ENCODE measurements at places on chromosomes 5 and 9.

GRCh38 chr9:135883410-135884089 is 23.8 kb downstream of the CAMSAP1 start:
- DNase-seq: no peak

DNA sequence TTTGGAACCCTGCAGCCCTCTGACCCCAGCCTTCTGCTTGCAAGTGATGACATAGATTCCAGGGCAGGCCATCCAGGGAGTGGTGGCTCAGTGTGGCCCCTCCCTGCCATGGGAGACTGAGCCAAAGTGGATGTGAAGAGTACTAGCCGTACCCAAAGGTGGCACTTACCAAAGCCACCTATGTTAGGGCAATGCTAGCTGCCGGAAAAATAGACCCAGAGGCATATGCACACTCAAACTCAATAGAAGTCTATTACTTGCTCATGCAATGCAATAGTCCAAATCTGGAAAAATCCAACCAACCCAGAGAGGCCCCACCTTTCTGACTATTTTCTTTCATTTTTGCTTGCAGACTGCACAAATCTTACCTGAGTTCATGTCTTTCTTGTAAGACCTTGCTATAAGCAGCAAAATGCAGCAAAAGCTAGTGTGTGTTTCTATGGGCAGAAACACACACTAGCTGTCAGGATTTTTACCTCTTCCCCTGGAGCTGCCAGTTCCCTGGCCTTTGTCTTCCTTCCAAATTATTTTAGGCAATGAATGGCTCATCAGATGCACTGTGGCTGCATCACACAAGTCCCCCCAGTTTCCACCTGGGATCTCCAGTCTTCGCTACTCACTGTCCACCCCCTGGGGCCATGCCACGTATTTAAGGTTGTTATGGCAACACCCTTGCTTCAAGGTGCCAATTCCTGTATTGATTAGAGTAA is 74.0 kb downstream of the HRH2 start:
- no peak for DNase-seq

GRCh38 chr9:75083188-75083970 is 4.6 kb downstream of the NMRK1 start:
- DNase-seq: no peak

- no peak for DNase-seq
Observed at GRCh38 chr9:114163517-114163951, 8.2 kb downstream of the COL27A1 start.

DNA sequence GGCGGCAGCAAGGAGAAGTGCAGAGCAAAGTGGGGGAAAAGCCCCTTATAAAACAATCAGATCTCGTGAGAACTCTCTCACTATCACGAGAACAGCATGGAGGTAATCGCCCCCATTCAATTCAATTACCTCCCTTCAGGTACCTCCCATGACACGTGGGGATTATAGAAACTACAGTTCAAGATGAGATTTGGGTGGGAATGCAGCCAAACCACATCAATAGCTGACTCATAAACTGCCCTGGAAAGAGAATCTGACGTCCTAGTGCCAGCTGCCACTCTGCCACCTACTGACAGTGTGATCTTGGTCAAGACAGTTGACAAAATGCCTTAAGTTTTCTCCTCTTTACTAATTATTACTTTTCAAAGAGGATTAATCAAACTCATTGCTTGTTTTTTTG is 128.3 kb downstream of the GPBP1 start:
- DNase-seq: no peak

- DNase-seq: peak; percentile 47
Observed at GRCh38 chr5:81825237-81825636, 74.3 kb upstream of the SSBP2 start.

DNA sequence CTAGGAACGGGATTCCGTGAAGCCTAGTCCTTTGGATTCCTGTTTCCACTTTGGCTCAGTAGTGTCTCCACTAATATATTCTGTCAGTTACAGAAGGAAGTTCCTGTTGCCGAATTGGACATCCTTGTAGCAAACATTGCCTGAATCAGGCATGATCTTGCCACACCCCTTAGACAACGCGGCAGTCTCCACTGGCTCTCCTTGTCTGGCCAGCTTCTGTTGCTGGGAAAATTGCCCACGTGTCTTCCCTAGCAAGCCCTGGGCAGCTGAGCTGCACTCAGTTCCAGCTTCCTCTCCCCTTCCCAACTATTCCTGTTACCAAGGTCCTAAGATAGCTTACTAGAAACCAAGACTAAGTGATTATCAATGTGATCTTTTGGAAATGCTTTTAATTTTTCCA is 316.6 kb upstream of the RIOK2 start:
- DNase-seq: no peak

DNA sequence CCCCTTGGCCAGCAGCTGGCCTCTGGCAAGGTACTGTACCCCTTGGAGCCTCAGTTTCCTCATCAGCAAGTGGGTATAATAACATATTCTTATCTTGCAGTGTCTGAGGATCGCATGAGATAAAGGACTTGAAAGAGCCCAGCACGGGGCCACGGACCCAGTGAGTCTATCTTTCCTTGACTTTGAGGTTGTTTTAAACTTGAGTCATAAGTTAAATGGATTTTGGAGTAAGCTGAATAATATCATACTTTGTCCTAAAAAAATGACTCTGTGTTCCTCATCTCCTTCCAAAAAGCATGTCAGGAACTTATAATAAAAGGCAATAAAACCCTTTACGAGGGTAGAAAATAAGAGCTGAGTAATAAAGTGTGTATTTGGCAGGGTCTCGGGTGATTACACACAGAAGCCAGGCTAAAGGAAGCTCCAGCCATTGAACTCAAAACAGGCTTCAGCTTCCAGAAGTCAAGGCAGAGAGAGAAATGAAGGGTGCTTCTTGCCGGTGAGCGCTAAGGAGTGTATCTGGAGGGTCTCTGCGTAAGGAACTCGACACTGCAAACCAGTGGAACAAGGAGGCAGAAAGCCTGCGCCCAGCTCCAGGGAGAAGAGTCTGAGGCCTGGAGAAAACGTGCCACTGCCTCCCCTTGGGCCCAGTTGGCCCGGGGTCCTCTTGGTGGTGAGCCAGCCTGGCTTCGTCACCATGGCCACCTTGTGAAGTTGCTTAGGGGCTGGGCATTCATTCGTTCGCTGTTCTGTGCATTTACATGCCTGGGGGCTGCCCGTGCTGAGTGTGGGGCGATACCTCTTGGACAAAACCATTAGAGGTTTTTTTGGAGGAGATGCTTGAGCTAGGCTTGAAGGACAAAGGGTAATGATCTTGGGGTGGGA is 72.4 kb upstream of the PHYKPL start:
- DNase-seq: peak; percentile 55

- DNase-seq: no peak
Observed at GRCh38 chr9:80952363-80952922, 736.9 kb downstream of the TLE1 start.

DNA sequence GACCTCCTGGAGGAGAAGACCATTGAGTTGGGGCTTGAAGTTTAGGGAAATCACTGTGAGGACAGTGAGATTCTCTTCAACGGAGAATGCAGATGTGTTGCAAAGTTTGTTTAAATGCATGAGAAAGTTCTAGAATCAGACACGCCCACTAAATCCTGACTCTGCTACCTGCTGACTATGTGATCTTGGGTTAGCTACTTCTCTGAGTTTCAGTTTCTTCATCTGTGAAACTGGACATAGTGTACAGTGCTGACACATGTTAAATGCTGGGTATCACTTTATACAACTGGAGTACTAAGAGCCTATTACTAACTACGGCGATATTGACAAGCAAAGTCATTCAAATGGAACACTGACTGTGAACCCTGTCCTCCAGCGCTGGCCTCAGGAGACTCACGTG is 255.5 kb downstream of the HSPA4 start:
- no peak for DNase-seq

- no peak for DNase-seq
Observed at GRCh38 chr9:83472764-83473163, 65.4 kb downstream of the FRMD3 start.

DNA sequence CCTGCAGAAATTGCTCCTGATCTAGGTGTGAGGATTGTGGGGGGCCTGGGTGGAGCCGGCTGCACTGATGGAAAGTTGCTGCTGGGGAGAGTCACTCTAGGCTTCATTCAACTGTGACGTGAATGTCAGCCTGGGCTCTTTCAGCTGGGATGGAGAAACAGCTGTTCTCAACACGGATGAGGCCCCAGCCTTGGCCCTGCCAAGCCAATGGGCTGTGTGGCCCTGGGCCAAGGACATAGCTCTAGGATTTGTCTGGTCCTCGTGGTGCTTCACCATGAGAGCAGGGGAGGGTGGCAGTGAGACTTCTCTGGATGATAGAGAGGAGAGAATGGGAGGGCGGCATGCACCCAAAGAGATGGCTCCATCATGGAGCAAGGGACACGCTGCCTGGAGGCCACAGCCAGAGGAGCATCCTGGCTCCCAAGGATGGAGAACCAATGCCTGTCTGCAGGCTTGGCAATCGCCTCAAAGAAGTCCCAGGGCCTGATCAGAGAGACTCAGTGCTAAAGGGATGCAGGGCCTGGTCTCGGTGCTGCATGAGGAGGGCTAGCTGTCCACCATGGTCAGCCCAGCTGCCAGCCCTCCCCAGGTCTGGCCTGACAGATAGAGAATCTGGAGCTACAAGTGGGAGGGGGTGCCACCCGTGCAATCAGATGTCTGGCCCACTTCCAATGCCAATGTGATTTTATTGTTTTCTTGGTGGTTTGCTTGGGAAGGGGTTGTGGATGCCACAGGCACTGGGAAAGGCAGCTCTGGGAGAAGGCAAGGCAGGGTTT is 141.0 kb downstream of the GADD45G start:
- no peak for DNase-seq

DNA sequence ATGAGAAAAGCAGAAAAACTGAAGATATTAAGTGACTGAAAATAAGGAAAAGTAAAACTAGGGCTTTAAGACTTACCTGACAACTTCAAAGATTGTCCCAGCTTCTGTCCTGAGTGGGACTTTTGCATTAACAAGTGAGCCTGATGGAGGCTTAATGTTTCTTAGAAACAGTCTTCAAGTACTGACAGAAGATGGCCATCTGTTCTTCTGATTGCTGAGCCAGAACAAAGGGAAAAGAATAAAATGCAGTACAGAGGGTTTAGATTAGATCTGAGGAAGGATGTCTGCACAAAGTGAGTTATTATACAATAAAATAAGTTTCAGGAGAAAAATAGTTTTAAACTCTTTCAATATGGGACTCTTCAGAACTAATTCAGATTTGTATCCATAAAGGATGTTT is 500.7 kb downstream of the CETN3 start:
- DNase-seq: no peak

GRCh38 chr5:89055015-89055694 is 172.2 kb upstream of the MEF2C start:
- DNase-seq: no peak

DNA sequence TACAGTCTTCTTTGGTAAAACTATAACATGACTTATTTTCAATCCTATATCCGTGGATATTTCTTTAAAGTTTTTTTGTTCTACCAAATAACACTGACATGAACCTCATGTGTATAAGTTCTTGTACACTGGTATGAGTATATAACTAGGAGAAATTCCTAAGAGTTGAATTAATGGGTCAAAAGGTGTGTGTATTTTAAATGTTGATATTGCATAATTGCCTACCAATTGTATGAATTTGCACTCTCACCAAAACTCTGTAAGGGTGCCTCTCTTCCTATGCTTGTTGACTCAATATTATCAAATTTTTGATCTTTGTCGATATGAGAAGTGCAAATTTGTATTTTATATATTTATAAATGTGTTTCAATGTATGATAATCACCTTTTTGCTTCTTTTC is 22.9 kb upstream of the CCL21 start:
- DNase-seq: no peak

DNA sequence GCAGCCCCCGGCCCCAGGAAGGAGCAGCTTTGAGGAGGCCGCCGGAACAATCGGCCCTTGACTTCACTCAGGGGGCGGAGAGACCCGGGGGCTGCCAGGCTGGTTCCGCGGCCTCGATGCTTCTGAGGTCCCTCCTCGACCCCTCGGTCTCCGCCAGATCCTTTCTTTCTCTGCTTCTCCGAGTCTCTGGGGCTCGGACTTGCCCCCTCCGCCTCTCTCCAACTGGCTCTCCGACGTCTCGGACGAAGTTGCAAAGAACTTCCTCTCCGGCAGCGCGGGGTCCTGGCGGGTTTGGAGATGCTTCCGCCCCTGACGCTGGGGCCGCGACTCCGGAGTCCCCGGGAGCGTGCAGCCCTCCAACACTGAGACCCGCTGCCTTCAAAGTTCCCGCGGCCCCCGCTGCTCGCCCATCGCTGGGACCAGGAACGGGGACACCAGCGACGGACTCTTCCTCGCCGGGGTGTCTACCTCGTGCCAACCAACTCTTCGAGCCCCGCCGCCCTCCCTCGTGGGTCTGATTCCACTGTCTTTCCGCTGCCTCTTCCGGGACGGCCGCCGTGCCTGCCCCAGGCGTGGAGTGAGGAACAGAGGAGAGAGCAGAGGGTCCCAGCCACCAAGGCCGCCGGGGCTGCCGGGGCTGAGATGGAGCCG is 7.0 kb downstream of the PAX5 start:
- DNase-seq: no peak

DNA sequence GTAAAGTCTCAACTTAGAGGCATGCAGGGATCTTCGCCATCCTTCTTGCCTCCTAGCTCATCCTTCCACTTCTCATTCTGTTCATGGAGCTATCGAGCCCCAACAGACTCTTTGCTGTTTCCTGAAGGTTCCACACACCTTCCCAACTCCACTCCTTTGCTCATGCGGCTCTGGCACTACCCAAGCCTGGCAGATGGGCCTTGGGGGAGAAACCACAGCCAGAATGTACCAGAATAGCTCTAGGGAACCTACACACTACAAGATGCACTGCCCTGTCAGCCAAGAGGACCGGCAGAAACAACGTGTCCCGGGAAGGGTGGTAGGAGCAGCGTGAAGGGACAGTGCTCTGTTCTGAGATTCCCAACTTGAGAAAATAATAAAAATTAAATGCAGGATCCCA is 178.9 kb downstream of the GABBR2 start:
- DNase-seq: no peak

DNA sequence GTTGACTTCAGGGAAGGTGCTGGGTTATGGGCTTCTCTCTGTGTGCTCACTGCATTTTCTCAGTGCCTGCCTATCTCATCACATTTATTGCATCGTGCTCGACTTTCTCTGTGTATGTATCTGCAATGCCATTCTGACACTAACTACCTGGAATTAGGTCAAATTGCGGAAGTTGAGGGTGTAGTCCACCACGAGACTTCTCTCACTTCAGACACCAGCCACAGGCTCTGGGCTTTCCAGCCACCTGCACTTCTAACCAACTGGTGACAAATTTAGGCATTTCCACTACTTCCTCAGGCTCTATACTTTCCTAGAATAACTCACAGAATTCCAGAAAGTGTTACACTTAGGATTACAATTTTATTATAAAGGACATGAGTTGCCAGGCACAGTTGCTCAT is 188.6 kb upstream of the ZNF608 start:
- DNase-seq: no peak

GRCh38 chr5:149128023-149128875 is 13.0 kb upstream of the ABLIM3 start:
- DNase-seq: no peak

- no peak for DNase-seq
Observed at GRCh38 chr5:59275510-59276324, 617.8 kb downstream of the PDE4D start.

DNA sequence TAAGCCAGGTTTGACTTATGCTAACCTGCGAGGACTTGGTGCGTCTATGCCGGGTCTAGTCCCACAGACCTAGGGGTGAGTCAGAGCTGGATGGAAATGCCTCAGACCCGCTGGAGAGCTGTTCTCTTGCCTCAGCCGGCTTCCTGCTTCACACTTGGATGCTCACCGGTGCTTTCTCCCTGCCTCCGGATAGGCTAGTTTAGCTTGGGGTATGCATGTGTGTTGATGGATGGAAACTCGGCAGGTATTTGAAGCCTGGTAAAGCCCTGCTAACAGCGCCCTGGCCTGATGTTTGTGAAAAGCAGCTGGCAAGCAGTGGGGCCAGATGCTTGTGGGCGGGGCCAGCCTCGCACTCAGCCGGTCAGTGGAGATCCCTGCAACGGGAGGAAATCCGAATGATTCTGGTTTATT is 29.3 kb downstream of the PRRC2B start:
- no peak for DNase-seq
